ENCODE measurements at places on chromosomes 4 and X.

- no peak for DNase-seq
Measured at GRCh38 chrX:9642270-9642995, 123.2 kb downstream of the GPR143 start.

DNA sequence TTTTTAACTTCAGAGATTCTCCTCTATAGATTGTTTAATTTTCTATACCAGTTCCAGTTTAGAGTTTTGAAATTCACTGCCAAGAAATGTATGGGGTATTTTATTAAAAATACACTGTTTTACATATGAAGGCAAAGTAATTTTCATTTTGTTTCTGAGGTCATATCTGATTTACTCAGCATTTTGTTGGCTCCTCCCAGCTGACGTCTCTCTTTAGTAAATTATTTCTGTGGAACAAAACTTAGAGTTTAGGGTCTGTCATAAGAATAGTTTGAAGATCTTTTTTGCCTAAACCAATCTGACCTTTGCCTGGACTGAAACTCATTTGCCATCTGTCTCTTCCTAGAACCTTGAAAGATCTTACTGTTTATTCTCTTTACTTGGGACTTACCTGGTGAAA, 16.9 kb downstream of the FNIP2 start:
- DNase-seq = no peak

DNA sequence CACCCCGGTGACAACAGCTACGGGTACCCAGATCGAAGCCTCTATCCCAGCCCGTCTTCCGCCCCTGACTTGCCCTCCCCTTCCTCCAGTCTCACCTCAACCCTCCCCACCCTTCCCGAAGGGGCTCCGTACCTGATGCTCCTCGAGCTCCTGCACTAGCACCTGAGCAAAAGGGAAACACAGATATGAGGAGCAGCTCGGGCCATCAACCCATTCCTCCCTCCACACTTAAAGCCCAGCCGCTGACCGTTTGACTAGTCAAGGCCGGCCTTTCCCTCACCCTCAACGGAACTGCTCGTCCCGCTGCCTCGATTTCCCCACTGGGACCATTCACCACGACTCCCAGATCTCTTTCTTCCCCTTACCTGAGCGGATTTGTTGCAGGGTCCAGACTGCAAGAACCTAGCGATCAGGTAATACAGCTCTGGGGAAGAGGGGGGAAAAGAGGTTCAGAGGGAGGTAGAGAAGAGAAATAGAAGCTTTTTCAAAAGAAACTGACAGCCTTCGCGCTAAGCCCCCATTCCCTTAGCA, 731 bp downstream of the BRWD3 start:
- DNase-seq = no peak

GRCh38 chr4:105191621-105192210, 45.0 kb downstream of the TET2 start:
- peak; percentile 74 for DNase-seq

DNA sequence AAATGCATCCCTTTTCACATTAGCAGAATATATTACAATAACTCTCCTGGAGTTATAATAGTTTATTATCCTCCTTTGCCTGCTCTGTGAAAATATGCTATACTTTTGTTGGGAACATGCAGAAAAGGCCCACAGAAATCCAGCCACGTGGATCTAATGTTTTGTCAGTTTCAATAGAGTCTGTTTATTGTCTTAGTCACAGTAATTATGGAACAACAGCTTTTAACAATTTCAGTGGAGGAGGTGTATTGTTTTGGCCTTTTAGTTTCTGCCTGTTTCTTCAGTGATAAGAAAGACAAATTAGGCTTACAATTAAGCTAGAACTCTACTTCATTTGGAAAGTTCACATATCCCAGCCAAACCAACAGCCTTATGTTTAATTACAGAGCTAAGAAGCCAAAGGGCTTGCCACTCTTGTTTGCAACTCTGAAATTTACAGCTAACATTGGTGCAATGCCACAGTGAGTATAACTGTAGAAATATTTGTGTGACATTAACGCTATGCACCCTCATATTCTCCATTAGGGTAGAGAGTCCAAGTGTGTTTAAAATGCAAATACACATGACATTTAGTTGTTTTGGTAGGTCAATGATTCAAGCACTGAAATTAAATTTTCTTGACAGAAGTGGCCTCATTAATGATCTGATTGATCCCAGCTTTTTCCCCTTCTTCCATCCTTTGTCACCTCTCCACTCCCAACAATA, 175.8 kb downstream of the USP46 start:
- no peak for DNase-seq

GRCh38 chrX:3263681-3264126, 82.7 kb downstream of the MXRA5 start:
- no peak for DNase-seq

GRCh38 chr4:95317085-95317793, 231.5 kb downstream of the UNC5C start:
- no peak for DNase-seq

DNA sequence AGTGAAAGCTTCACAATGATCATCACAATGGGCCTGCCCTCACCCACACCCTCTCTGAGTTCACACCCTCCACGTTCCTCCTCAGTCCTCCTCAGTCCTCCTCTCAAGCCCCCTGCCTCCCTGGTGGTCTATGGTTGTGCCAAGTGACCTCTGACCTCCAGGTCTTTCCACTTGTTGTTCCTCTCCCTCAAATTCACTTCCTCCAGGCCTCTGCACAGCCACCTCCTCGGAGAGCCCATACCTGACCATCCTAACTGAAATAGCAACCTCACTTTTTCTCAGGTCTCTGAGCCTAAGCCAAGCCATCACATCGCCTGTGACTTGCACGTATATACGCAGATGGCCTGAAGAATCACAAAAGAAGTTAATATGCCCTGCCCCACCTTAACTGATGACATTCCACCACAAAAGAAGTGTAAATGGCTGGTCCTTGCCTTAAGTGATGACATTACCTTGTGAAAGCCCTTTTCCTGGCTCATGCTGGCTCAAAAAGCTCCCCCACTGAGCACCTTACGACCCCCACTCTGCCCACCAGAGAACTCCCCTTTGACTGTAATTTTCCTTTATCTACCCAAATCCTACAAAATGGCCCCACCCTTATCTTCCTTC, 293.4 kb upstream of the TENM3 start:
- no peak for DNase-seq

- DNase-seq = no peak
Measured at GRCh38 chr4:915041-915474, 17.1 kb downstream of the GAK start.

- no peak for DNase-seq
Measured at GRCh38 chr4:186169333-186169944, 21.9 kb upstream of the CYP4V2 start.

- no peak for DNase-seq
Measured at GRCh38 chrX:107514944-107515343, 65.5 kb downstream of the FRMPD3 start.

- peak; percentile 13 for DNase-seq
Measured at GRCh38 chrX:3638280-3638873, 75.1 kb downstream of the PRKX start.

- DNase-seq = no peak
Measured at GRCh38 chr4:59936566-59936965, 1263.6 kb upstream of the ADGRL3 start.

DNA sequence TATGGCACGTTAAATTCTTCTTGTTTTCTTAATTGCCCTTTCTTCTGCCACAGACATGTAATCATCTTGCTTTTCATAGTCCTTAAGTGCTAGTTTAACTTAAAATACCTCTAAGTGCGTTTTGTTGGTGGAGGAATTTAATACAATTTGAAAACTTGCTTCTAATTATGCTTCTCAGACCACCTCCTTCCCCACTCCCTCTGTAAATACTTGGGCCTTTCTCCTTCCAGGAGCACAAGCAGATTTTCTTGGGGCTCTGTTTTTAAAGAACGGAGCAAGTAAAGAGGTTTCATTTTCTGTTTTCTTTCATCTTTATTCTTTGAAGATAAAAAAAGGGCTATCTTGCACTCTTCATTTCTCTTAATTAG, 559 bp upstream of the PCDH18 start:
- DNase-seq = no peak

GRCh38 chr4:126441173-126442035, 1126.6 kb downstream of the FAT4 start:
- DNase-seq = no peak

DNA sequence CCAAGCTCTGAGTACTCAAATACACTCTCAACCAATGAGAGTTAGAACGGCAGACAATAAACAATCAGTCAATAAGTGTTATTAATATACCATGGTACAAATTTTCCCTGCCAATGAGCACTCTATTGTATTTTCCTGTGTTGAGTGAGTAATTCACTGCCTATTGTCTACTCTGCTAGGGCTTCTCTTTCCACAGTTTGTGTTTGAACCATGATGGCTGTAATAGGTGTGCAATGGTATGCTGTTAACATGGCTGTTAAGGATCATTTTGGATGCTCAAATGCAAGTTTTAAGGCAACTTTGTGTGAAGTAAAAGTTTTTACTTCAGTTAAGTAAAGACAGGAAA, 41.2 kb downstream of the RPS6KA3 start:
- DNase-seq = no peak

DNA sequence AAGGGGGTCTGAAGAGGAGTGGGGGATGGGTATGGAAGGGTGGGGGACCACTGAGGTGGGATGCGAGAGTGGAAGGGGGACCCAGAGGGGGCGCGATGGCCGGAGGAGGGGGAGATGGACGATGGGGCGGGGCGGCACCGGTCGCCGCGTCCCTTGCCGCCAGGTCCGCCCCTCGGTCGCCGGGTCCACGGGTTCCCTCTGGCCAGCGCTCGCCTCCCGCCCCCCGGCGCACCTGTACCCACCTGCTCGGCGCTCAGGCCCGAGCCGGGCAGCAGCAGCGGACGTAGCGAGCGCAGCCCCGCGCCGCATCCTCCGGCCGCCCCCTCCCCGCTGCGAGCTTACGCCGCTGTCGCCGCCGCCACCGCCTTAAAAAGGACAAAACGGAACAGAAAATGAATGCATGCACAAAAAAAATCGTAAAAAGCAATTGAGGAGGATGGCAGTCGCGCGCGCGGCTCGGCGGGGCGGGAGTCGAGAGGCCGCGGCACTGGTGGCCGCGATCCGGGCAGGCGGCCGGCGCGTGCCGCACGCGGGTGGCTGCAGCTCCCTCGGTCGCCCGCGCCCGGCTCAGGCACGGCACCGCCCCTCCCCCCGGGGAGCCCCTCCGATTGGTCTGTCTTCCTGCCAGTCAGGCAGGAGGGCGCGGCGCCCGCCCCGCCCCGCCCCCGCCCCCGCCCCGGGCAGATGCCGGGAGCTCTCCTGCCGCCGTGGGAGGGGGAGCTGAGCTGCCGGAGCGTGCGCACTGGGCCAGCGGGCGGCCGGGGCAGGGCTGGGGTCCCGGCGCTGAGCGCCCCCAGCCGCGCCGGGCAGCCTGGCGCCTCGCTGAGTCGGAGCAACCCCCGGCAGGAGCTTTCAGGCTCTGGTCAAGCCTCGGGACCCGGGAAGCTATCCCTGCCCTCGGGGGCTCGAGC, at the start of gene JAKMIP1:
Gene JAKMIP1 (minus strand): TSS at position 539 of the 911 bp plus-strand sequence. CDS start 87,699 bp downstream, outside the sequence.
- DNase-seq = no peak

GRCh38 chr4:140344621-140345020, 28.8 kb upstream of the SCOC start:
- DNase-seq = no peak

DNA sequence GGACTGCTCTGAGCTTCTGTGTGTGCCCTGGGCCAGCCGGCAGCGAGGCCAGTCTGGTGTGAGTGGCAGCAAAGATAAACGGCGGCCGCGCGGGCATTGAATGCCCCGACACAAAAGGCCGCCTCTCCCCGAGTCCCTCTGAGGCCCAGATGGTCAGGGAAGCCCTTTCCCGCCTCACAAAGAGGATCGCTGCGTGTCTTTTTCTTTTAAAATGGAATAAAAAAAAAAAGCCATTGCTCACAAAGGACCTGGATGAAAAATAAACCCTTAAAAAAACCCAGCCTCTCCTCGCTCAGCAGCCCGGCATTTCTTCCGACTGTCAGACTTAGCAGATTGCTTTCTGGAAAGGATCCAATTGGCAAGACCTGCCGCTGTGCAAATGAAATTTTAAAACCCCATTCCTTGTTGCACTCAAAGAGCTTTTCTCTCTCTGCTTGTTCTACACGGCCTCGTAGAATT, 578.7 kb downstream of the BCOR start:
- no peak for DNase-seq
